ENCODE measurements at places on chromosomes 11 and 22.

DNA sequence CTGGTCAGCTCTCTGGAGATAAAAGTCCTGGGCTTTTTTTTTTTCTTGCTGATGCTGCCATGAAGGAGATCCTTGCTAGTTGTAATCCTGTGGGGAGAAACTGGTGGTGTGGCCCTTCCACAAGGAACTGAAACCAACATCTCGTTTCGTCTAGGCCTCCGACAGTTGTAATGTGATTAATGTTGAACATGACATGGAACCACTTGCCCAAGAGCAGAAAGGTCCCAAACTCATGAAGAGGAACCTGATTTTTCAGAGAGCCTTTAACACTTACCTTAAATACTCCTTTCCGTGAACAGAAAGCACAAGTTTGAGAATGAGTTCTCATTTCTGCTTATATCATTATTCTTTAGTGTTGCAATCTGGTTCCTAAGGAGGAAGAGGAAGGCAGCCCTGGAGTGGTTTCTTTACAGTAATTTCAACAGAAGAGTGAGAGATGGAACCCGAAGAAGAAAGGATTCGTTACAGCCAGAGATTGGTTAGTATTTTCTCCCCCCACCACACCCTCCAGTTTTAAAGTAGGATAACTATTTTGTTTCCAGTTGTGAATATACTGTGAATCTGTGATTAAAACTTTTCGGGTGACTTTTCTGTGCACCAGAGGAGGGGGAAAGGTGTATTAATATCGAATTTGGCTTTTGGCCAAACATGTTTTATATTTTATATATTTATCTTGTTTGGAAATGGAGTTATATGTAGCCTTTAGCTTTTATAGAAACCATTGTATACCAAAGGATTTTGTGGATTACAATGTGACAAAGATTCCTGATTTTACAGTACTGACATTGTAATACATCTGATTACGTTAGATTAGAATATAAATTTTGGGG, 2.0 kb downstream of the KDM2A start:
- DNase-seq = no peak

DNA sequence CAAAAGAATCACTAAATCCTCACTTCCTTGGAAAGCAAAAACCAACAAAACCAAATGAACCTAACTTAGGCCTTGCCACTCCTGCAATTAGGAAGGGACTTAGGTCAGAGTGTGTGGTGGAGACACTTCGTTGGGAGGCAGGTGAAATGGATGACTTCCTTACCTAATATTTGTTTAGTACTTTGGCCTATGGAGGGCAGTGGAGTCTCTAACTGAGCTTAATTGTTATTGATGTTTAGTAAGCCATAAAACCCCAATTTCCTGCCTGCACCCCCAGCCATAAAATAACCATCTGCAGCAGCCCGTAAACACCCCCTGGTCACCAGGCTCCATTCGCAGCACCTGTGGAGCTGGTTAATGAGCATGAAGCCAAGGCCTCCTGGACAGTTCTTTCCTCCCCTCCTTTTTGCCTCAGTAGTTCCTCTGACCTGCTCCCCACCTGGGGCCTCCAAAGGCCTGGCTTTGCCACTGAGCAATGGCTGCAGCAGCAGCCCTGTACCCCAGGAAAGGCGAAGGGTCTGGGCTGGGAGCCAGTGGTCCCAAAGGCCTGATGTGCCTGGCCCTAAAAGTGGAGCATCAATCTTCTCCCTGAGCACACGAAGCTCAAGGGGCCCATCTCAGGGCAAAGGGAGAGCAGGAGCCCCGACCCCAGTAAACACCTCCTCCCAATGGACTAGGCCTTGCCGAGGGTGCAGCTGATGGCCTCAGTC, 15.6 kb upstream of the SYT13 start:
- no peak for DNase-seq

GRCh38 chr11:16789063-16789420, 50.6 kb downstream of the C11orf58 start:
- no peak for DNase-seq

DNA sequence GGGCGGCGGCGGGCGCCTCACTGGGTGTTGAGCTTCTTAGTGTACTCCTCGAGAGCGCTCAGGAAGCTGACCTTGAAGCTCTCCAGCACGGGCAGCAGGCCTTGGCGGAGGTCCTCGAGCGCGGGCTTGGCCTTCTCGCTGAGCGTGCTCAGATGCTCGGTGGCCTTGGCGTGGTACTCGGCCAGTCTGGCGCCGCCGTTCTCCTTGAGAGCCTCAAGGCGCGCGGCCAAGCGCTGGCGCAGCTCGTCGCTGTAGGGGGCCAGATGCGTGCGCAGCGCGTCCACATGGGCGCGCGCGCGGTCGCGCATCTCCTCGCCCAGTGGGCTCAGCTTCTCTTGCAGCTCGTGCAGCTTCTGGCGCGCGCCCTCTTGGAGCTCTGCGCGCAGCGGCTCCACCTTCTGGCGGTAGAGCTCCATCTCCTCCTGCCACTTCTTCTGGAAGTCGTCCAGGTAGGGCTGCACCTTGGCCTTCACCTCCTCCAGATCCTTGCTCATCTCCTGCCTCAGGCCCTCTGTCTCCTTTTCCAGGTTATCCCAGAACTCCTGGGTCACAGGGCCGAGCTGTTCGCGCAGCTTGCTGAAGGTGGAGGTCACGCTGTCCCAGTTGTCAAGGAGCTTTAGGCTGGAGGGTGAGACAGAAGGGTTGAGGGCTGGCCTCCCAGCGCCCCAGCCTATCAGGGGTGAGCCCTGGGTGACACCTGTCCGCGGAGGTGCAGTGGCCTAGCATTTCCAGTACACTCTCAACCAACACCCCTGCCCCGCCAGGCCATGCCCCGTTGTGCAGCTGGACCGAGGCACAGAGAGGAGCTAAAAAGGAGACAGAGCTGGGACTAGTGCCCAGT, 1.4 kb downstream of the APOA1 start:
- DNase-seq = peak; percentile 96

GRCh38 chr11:126104420-126104819, 41.8 kb upstream of the CDON start:
- no peak for DNase-seq

DNA sequence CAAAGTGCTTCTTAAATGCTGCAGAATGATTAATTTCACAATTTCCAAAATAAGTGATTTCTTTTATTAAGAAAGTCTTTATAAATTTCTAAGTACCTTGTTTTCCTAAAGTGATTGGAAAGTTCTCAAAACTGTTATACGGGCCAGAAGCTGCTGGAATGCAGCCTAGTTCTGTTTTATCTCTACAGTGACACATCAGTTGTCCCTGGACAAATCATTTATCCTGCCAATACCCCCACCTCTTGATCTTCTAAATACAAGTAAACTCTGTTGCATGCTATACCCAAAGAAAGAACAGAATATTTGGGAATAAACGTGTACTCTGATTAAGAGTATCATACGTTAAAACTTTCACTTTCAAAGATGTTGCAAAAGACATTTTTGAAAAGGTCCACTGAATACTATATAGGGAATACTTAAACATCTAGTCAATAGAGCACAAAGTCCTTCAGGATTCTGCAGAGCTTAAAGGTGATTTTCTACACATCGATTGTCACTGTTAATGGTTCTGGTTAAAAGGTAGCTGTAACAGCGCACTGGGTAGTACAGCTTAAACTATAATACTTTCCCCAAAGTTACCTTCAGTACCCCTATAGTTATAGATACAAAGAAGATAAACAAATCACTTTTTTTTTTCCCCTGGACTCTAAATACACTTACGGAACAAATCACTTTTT, 92.1 kb upstream of the APOA1 start:
- no peak for DNase-seq

GRCh38 chr11:79062814-79063762, 377.7 kb downstream of the TENM4 start:
- DNase-seq = peak; percentile 69

- no peak for DNase-seq
These were observed 88.3 kb downstream of the UVRAG start for GRCh38 chr11:75903276-75903675.

DNA sequence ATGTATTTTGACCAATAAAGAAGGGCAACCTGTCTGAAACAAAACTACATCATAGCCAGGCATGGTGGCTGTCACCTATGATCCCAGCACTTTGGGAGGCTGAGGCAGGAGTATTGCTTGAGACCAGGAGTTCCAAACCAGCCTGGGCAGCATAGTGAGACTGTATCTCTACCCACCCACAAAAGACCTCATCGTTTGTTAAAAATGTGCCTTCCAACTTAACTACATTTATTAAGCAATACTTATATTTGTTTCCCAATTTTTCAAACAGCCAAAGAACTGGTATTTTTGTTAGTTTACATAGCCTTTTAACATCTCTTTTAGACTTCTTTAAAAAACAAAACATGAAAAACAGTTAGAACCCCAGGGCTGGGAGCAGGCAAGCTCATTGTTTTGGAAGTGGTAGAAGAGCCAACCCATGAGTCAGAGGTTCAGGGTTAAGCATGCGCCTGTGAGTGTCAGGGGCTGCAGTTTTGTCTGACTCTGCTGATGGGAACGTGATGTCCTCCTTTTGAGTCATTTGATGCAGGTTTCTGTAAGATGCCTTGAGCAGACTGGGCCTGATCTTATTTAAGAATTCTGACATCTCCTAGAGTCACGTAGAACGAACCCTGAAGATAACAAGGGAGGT, 53.9 kb upstream of the CRTAM start:
- no peak for DNase-seq

- no peak for DNase-seq
These were observed 125.9 kb downstream of the RCN1 start for GRCh38 chr11:32216749-32217148.

DNA sequence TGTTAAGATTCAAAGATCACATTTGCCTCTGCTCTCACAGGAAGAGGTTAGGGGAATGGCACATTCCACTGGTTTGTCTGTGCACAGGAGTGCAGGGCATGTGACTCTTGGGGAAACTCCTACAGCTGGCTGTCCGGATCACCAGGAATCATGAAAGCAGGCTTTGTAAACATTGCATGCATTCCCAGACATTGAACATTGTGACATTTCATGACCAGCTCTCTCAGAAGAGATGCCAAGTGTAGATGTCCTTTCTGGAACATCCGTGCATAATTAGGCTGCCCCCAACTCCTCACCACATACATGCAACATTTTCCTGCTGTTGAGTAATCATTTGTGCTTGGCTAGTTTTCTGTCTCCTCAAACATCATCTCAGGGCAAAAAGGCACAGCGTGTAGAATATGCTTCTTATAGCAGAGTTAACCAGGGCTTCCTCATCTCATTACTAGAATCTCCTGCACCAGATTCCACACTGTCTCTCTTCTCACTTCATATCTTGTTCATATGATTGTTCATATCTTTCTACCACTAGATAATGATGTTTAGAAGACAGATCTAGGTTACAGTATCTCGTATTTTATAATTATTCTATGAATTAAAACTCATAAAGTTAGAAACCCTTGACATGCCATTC, 694.7 kb downstream of the NTM start:
- DNase-seq = no peak

DNA sequence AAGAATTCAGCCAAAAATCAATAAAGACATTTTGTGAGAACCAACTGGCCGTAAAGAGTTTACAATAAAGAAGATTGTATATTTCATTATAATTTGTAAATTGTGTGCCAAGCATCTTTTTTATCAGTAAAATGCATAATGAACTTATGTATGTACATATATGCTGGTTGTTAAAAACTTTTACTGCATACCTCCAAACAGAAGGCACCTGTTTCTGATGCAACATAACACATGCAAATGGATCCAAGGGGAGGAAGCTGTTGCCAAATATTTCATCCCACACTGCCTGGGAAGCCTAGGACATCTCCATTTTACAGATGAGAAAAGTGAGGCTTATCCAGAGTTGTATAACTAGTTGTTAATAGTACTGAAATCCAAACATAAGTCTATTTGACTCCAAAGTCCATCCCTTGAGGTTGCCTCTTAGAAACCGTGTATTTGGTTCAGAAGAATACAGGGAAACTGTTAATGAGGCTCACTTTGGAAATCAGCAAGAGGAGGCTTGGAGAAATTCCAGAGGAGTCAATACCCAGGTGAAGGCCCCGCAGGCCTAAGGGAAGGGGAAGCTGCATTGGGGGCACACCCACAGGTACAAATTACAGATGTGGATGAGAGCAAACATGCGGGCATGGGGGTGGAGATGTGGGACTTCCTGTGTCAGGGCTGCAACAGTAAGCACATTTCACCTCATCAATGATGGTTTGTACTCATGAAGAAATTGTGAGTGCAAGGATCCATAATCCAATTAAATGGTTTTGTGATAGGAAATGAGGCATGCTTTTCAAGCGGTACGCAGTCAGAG, 51.1 kb downstream of the RCN1 start:
- DNase-seq = no peak

GRCh38 chr11:33869481-33870422, 22.1 kb downstream of the LMO2 start:
- peak; percentile 61 for DNase-seq

DNA sequence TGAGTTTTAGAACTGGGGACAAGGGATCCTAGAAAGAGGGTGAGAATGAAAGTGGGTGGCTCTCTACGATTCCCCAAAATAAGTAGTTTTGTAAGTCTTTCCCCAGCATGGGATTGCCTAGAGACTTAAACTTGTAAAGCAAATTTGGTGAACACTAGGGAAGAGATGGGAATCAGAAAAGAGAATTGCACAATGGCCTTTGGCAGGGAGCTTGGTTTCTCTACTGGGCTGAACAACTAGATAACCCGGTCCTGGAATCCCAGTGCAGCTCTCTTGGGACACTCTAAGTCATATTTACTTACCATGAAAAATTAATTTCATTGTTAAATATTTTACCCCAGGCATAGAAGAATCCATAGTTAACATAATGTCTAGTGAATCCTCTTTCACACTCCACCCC, 16.5 kb upstream of the USP18 start:
- DNase-seq = no peak

GRCh38 chr11:48019217-48019584, 38.8 kb downstream of the PTPRJ start:
- DNase-seq = no peak

DNA sequence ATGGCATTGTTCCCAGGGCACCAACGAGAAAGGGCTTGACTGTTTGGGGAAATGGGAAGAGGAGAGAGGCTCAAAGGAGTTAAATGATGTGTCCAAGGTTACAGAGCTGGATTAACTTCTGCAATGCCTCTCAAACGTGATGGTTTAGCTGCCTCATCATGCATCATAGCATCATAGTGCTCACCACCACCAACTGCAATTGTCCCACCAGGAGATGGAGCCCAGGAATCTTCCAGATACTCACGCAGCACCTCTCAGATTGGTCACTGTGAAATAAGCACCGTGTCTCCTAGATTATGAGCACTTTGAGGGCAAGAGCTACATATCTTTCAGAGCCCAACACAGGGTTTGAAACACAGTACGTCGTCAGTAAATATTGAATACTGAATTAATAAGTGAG, 69.2 kb downstream of the PRSS23 start:
- no peak for DNase-seq

GRCh38 chr11:134292661-134293060, 16.5 kb downstream of the GLB1L3 start:
- no peak for DNase-seq

GRCh38 chr11:63667995-63668795, 3.0 kb downstream of the ATL3 start:
- DNase-seq = peak; percentile 59

- no peak for DNase-seq
These were observed 8.8 kb downstream of the KREMEN1 start for GRCh38 chr22:29081517-29082236.

- no peak for DNase-seq
These were observed 91.1 kb upstream of the LMO1 start for GRCh38 chr11:8354622-8355415.

All from 8988T (cell line).